ENCODE measurements at places on chromosomes 6 and 20.
A peak's percentile ranks its signal among the peaks of the same experiment; 100 is the strongest.

DNA sequence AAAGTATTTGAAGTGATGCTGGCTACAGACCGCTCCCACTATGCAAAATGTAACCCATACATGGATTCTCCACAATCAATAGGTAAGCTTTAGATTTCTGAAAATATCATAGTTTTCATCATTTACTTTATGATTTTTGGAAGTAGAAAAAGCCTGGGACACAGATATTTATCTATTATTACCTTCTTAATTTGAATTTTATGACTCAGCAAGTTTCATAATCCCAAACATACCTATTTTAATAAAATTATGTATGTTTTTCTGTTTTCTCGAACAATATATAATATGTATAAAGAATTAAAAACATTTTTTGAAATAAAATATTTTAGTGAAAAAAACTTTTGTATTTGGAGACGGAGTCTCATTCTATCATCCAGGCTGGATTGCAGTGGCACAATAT lies 21.6 kb downstream of the PCMT1 start:
- DNase-seq: no peak

DNA sequence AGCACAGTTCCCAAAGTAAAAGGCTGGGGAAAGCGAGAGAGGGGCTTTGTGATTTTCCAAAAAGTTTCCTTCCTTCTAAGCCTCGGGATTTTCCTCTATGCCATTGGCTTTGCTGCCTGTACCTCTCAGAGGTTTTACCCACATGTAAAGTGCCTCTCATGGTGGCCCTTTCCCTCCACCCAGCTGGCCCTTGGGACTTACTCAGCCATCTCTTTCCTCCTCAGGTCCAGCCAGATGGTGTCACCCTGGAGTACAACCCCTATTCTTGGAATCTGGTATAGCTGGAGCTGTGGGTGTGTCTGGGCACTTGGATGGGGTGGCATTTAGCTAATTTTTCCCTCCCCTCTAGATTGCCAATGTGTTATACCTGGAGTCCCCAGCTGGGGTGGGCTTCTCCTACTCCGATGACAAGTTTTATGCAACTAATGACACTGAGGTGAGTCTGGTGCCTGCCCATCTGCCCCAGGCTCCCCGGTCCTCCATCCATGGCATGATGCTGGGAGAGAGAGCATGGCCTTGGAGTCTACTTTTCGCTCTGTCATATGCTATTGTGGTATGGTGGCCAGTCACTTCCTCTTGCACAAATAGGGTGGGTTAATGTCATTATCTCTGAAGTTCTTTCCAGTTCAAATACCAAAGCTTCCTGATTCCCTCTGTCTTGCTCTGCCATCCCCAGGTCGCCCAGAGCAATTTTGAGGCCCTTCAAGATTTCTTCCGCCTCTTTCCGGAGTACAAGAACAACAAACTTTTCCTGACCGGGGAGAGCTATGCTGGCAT lies 1.1 kb downstream of the CTSA start:
- no peak for DNase-seq

- DNase-seq: no peak
These were observed 279.6 kb upstream of the PRDM1 start for GRCh38 chr6:105806486-105806920.

- DNase-seq: peak; percentile 4
These were observed 562.7 kb upstream of the NRSN1 start for GRCh38 chr6:23563323-23563722.

DNA sequence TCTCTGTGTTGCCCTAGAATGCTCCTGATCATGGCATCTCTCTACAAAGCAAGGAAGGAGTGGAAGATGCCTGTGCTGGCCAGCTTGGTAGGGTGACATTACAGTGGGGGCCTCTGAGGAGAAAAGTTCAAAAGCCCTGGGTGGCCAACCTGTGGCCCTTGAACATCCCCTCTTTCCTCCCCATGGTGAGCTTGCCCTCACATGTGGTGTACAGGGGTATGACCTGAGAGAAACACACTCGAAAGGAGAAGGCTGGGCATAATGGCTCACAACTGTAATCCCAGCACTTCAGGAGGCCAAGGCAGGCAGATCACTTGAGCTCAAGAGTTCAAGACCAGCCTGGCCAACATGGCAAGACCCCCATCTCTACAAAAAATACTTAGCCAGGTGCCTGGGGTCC lies 36.6 kb upstream of the SCAF8 start:
- DNase-seq: no peak

DNA sequence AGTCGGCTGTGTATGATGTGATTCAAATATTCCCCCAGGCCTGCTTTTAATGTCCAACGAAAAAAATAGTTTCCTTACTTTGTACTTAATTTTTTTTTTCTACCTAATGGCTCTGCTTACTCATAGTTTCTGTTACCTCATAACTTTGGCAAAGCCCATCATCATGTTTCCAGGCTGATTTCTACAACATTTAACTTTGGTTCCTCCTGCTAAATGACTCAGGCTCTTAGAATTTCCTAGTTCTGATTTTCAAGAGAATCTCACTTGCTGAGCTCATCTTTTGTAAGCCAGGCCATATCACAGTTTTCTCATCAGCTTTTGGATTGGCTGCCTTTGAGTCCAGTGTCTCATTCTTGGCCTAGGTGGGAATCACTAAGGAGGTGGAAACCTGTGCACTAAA lies 323.1 kb downstream of the HDGFL1 start:
- DNase-seq: no peak

DNA sequence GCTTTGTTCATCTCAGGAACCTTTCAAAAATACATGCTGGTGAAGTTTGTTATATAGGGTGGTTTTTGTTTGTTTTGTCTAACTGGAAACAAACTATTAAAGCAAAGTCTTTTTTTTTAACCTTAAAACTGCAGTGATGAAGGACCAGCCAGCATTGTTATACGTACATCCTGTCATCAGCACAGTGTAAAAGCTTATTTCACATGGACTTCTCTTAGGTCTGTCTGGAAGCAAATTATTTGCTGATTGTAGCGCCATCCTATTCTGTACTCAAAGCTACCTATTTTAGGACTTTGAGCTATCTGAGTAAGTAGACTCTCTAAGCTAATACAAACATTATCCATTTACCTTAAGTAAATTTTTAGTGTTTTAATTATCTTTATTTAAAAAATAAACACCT lies 61.7 kb downstream of the SNX9 start:
- DNase-seq: no peak

DNA sequence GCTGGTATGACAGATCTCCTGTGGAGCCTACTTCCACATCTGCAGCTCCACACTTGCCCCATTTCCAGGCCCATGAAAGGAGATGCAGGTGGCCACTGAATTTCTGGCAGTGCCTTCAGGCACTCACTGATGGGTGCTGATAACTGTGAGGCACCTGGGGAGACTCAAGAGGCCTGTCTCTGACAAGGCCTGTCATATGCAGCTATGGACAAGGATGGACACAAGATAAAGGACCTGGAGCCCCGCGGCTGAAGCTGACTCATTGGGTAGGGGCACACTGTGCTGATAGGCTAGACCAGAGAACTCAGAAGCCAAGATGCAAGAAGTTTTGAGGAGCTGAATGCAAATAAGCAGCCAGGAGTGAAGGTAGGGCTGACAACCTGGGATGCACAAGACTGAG lies 81.0 kb upstream of the LRFN2 start:
- no peak for DNase-seq

DNA sequence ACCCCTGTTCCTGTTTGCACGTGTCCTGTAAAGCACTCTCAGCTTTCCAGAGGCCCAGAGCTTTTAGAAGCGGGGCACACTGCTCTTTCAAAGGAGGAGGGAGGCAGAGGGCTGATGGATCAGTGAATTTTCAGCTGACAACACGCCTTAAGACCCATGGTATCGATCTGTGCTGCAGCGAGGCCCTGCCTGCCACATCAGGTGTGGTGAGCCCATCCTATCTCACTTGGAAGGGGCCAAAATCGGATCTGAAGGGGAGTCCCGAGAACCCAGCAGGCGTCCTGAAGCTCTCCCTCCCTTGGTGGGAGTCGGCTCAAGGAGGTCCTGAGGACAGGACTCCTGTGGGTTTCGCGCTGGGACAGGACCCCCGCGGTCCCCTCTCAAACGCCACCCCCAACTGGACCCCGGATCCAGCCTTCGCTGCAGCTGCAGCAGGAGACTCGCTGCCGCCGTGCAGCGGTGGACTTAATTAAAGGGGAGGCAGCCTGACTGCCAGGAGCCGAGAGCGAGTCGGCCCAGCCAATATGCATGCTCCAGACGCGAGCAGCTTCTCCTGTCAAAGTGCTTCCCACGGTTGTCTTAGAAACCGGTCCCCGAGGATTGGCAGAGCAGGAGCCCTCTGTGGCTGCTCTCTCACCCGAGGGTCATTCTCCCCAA lies 580.0 kb upstream of the ZNF337 start:
- DNase-seq: no peak

- no peak for DNase-seq
These were observed 200.9 kb downstream of the SASH1 start for GRCh38 chr6:148543540-148543939.

Data from mucosa of descending colon (tissue), 3 donors.